Calu3 (cell line): ENCODE measurements at places on chromosomes 1 and 21. TPM values are rescaled to one million over a fixed set of nuclear protein-coding genes. Genes with fewer than 3 reads are reported as not detected.

DNA sequence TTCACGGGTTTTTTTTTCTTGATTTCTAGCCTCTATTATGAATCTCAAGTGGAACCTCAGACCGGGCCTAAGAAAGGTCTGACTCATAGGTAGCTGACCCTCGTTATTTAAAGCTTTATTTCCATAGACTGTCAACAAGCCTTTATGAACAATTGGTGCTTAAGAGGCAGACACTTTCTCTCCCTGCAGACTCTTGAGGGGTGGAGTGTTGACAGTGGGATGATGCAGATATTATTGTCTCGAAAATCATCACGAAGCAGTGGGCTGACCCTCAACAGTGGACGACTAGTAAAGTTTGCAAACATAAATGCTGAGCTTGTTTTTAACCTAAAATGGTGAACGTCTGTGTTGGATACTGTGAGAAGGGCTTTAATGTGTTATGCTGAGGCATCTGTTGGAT, 1.8 kb downstream of the SFT2D2 start:
- DNase-seq, result no peak

- no peak for DNase-seq
Observed at GRCh38 chr1:74681449-74681848, 7.9 kb upstream of the ERICH3 start.

DNA sequence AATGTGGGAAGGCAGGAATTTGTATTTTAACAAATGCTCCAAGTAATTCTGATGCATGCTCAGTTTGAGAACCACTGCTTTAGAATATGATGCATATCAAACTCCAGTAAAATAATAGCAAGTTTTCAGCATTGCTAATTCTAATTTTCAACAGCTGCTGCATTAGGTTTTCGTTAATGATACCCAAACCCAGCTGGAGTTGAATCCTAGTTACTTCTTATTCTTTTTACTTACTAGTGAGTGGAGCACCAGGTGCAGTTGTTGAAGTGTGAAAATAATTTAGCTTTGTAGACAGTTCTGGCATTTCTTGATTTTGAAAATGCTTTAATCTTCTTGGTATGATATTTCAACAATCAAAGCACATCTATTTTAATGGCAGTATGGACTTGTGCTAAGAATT, 138.5 kb downstream of the HS2ST1 start:
- no peak for DNase-seq

GRCh38 chr1:186572509-186572908, 107.7 kb downstream of the PTGS2 start:
- DNase-seq, result no peak

GRCh38 chr1:199089393-199090122, 450.7 kb downstream of the PTPRC start:
- DNase-seq, result no peak

DNA sequence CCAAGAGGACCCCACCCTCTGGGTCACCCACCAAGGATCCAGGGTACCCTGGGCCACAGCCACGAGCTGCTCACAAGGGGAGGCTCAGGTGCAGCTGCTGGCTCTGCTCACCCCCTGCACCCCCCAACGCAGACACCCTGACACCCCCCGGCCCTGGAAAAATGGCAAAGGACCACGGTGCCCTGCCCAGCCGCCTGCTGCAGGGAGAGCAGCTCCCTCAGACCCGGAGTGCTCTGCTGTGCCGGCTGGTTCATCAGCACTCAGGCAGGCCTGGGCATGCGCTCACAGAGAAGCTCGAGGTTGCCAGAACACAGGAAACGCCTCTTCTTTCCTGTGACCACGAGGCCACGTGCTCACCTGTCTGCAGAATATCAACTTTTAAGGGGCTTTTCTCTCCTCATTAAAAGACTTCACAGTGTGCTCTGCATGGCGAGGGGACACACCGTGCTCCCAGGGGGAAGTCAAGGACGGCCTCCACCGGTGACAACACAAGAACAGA, 4.3 kb upstream of the C1QTNF12 start:
- no peak for DNase-seq

DNA sequence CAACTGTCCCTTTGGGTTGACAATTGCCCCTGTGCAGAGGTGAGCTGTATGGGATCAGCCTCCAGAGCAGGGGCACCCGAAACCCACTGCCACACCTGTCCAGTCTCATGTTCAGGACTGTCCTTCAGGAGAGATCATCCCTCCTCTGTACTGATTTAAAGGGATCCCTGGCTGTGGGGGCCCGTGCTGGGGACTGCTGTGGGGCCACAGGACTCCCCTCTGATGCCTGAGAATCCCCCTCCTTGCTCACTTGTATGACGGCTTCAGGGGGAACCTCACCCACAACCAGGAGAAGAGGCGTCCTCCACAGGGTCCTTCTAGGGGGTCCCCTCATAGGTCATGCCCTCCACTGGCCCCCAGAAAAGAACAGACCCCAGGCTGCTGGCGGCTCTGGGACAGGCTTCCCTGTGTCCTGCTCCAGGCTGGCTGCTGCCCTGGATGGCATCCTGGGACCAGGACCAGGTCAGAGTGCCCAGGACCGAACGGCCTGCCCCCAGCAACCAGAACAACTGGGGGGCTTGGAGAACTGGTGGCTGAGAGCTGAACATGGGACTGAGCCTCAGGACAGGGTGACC, 77.5 kb upstream of the ACTRT2 start:
- no peak for DNase-seq

GRCh38 chr21:33587792-33588484, 546 bp downstream of the DONSON start:
- peak; percentile 26 for DNase-seq

- DNase-seq, result no peak
Observed at GRCh38 chr1:58864654-58865053, 80.8 kb upstream of the JUN start.

DNA sequence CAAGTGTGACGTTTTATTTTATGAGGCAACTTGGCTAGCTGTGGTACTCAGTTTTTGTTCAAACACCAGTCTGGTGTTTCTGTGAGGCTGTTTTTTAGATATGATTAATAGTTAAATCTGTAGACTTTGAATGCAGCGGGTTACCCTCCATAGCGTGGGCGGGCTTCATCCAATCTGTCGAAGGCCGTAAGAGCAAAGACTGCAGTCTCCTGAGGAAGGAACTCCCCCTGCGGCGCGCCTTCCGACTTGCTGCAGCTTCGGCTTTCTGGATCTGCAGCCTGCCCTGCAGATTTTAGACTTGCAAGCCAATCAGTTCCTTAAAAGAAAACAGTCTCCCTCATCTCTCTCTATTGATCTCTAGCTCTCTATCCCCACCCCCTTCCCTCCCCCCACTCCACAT, 4.2 kb upstream of the ZNF496 start:
- no peak for DNase-seq

DNA sequence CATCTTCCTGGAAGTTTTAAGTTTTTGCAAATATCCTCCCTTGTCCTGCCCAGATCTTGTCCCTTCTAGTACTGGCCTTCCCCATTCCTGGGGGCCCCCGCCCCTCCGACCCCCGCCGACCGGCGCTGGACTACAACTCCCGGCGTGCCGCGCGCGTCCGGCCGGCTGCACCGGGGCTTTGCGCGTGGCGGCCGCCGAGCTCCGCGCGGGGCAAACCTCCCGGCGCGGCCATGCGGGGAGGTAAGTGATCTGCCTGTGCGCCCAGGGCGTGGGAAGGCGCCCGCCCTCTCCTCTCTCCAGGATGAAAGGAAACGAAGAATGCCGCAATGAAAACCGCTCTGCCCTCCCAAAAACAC, 3.2 kb upstream of the SAMD13 start:
- DNase-seq, result peak; percentile 56

- no peak for DNase-seq
Observed at GRCh38 chr1:78759881-78760280, 110.2 kb downstream of the IFI44 start.

GRCh38 chr1:50270926-50271325, 152.3 kb downstream of the DMRTA2 start:
- no peak for DNase-seq

The CTTNBP2NL gene
- total RNA-seq, result 46.1 and 48.9 TPM in 2 replicates

The PIGR gene
- 250 and 367 TPM in 2 replicates for total RNA-seq

The LRRC71 gene
- total RNA-seq, result not detected in 2 replicates

The F5 gene
- 8.1 and 16.2 TPM in 2 replicates for total RNA-seq

The SLC1A7 gene
- total RNA-seq, result not detected in 2 replicates

The ECM1 gene
- 1.6 and 2.8 TPM in 2 replicates for total RNA-seq
